ENCODE measurements at places on chromosomes 6 and 20.

DNA sequence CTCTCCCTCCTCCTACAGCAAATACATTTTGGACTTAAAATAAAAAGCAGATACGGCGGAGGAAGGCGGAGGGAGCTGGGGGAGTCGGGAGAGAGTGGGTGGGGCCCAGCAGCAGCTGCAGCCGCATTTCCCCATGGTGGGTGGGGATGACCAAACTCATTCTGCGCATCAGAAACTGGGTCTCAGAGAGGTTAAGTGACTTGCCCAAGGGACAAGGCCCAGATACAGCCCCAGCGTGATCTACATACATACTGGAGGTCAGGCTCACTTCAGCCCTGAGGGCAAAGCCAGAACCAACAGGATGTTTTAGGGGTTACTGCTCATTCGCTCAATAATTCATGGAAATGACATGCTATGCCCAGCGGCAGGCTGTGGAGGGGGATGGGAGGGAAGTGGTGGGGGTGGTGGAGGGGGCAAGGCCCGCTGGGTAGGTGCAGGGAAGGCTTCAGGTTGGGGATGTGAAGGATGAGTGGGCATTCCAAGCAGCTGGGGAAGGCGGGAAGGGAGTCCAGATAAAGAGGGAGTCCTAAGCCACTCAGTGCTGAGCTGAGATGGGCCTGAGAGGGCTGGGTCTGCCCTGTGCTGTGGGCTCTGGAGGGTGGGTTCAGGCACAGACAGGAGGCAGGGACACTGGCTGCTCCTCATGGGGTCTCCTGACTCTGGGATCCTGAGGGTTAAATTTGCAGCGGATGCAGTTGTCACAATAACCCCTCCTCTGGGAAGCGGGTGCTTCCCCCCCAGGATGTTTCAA is 31.0 kb downstream of the DLGAP4 start:
- peaks cover 12% of the 10 kb centered on the region for H3K27me3 ChIP-seq
- H3K36me3 ChIP-seq, result no peaks in the 10 kb centered on the region
- H3K4me3 ChIP-seq, result no peak overlapping the region
- DNase-seq, result no peak

GRCh38 chr6:44257753-44258324 is 511 bp upstream of the SLC35B2 start:
- no peaks in the 10 kb centered on the region for H3K27me3 ChIP-seq
- H3K4me3 ChIP-seq, result peak overlapping the region; percentile 70
- H3K4me1 ChIP-seq, result no peaks in the 10 kb centered on the region
- H3K27ac ChIP-seq, result no peak overlapping the region

GRCh38 chr6:82494367-82494766 is 130.8 kb downstream of the TPBG start:
- no peak overlapping the region for H3K4me3 ChIP-seq
- no peak overlapping the region for H3K27ac ChIP-seq
- no peaks in the 10 kb centered on the region for H3K36me3 ChIP-seq
- no peaks in the 10 kb centered on the region for H3K4me1 ChIP-seq
- no peaks in the 10 kb centered on the region for H3K27me3 ChIP-seq
- no peak for DNase-seq

GRCh38 chr6:122758927-122759334 is 20.6 kb upstream of the FABP7 start:
- H3K27ac ChIP-seq, result no peak overlapping the region
- H3K4me1 ChIP-seq, result no peaks in the 10 kb centered on the region
- H3K27me3 ChIP-seq, result no peaks in the 10 kb centered on the region
- no peaks in the 10 kb centered on the region for H3K36me3 ChIP-seq

DNA sequence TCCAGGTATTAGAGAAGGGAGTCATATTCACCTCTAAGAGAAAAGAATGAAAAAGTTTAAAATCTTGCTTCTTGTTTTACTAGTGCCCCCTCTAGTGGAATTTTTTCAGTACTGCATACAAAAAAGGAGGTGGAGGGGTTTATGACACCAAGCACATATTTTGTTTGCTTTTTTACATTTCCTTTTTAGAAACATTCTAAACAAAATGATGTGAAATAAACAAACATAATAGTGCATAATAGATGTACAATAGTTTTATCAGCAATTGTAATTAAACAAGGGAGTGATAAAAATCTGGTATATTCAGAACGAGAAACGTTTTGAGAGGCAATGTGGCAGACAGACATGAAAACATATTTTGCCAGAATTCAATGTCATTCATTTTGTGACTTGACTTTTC is 111.0 kb upstream of the TFAP2D start:
- H3K27me3 ChIP-seq, result no peaks in the 10 kb centered on the region
- no peak overlapping the region for H3K4me3 ChIP-seq
- H3K36me3 ChIP-seq, result no peaks in the 10 kb centered on the region

GRCh38 chr6:88599571-88599970 is 363.8 kb downstream of the RNGTT start:
- no peaks in the 10 kb centered on the region for H3K27me3 ChIP-seq
- H3K36me3 ChIP-seq, result no peaks in the 10 kb centered on the region
- no peak overlapping the region for H3K27ac ChIP-seq
- no peak overlapping the region for H3K4me3 ChIP-seq

GRCh38 chr6:155181498-155181897 is 82.3 kb upstream of the CLDN20 start:
- no peak for DNase-seq
- H3K4me1 ChIP-seq, result peaks cover 2% of the 10 kb centered on the region
- H3K36me3 ChIP-seq, result no peaks in the 10 kb centered on the region
- H3K4me3 ChIP-seq, result no peak overlapping the region
- no peak overlapping the region for H3K27ac ChIP-seq

GRCh38 chr6:158170656-158171081 is 2.5 kb downstream of the GTF2H5 start:
- no peaks in the 10 kb centered on the region for H3K36me3 ChIP-seq
- no peak overlapping the region for H3K27ac ChIP-seq
- no peak for DNase-seq
- 0 out of 2 replicates have a peak, but pooled peaks cover 1% of the 10 kb centered on the region for H3K4me1 ChIP-seq
- H3K27me3 ChIP-seq, result no peaks in the 10 kb centered on the region

- H3K4me3 ChIP-seq, result no peak overlapping the region
- H3K36me3 ChIP-seq, result peaks cover 27% of the 10 kb centered on the region
- H3K27me3 ChIP-seq, result no peaks in the 10 kb centered on the region
- no peaks in the 10 kb centered on the region for H3K4me1 ChIP-seq
- no peak for DNase-seq
- no peak overlapping the region for H3K27ac ChIP-seq
Observed at GRCh38 chr20:32199006-32199405, 8.5 kb downstream of the PLAGL2 start.

- H3K36me3 ChIP-seq, result no peaks in the 10 kb centered on the region
- no peaks in the 10 kb centered on the region for H3K27me3 ChIP-seq
- no peaks in the 10 kb centered on the region for H3K4me1 ChIP-seq
- H3K27ac ChIP-seq, result no peak overlapping the region
- no peak overlapping the region for H3K4me3 ChIP-seq
Observed at GRCh38 chr6:36940027-36940426, 14.5 kb upstream of the PI16 start.

Data from iPS DF 6.9 (cell line).